ENCODE measurements at places on chromosomes 11 and 22. TPM values are rescaled to one million over a fixed set of nuclear protein-coding genes. Genes with fewer than 3 reads are reported as not detected.

BTBD18 gene
- not detected for total RNA-seq

ANGPTL5 gene
- total RNA-seq: 0.42 TPM

DEPDC7 gene
- total RNA-seq: not detected

DNA sequence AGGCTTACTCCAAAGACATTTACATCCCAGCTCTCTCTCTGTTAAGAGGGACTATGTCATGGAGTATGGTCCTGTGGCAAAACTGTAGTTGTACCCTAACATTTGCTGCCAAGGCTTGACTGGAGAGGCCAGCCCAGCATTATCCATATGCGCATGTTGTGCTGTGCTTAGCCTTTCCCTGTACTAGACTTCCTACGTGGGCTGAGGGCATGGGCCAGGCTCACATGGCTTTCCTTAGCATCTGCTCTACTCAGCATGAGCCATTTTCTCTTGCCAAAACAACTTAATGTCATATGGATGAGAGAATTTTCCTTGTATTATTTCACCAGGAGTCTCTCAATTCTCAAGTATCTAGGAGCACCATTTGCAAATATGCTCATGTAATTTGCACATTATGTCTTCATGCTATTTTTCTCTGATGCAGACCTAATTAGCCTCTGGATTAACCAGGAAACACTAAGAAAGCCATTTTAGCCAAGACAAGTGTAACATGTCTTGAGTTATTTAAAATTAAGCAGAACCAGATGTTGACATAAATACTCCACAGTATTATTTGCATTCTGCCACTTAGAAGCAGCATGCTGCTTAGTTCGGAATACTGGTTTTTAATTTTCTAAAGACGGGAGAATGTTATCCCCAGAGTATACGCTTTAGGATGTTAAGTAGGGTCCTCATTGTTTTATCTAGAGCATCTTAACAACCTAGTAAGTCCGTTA is 71.7 kb upstream of the FAR1 start:
- DNase-seq: no peak
- H3K4me3 ChIP-seq: no peak overlapping the region
- H3K4me1 ChIP-seq: no peaks in the 10 kb centered on the region
- no peaks in the 10 kb centered on the region for H3K27me3 ChIP-seq
- H3K27ac ChIP-seq: no peak overlapping the region
- no peaks in the 10 kb centered on the region for H3K36me3 ChIP-seq

DNA sequence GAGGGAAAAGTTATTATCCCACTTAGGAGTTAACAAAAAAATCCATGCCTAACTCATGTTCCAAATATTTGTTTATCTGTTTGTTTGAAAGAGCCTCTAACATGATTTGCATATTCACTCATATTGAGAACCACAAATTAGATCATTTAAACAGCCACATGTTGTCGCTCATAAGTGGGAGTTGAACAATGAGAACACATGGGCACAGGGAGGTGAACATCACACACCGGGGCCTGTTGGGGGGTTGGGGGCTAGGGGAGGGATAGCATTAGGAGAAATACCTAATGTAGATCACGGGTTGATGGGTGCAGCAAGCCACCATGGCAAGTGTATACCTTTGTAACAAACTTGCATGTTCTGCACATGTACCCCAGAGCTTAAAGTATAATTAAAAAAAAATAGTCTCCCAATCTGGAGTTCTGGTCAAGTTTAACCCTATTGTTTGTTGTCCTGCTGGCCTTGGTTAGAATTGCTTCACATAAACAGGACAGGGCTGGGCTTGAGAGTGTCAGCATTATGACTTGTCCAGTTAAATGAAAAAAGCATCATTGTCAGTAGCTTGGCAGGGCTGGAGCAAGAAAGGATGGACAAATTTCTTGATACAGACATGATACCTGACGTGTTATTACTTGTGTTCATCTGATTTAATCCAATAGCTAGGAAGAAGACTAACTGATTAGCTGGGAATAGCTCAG is 57.8 kb upstream of the PSMA1 start:
- H3K27me3 ChIP-seq: no peaks in the 10 kb centered on the region
- no peak overlapping the region for H3K27ac ChIP-seq
- H3K4me3 ChIP-seq: no peak overlapping the region
- H3K4me1 ChIP-seq: peaks cover 9% of the 10 kb centered on the region
- H3K36me3 ChIP-seq: no peaks in the 10 kb centered on the region

DNA sequence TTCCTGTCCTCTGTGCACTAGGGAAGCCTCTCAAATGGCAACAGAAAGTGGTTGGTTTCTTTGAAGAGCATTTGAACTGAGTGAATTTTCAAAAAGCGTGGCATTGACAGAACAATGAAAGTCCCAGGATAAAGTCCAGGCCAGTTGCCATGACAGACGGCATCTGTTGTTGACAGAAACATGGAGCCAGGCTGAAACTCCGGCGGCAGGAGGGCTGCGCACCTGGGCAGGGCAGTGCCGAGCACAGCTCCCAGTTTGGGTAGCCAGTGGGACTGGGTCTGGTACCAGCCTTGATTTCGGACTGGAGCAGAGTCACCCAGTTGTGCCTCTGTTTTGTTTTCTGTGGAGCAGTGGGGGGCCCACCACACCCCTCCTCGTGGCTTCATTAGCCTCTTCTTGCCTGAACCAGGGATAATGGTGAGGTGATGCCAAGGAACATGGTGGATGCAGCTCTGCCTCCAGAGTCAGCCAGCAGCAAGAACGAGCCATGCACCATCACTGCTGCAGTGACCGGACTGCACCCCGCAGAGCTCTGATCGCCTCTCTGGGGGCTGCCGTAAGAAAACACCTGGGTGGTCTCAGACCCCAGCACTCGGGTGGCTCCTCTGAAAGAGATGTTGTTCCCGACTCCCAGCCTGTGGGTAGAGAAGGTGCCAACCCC is 9.8 kb upstream of the SEPTIN5 start:
- H3K4me1 ChIP-seq: no peaks in the 10 kb centered on the region
- no peak overlapping the region for H3K27ac ChIP-seq
- no peak for DNase-seq
- H3K4me3 ChIP-seq: no peak overlapping the region

Data from thoracic aorta (tissue), 2 donors.